Activated naive CD4-positive, alpha-beta T cell treated with anti-CD3 and anti-CD28 coated beads, Interleukin-2, amount 50 U/mL, for 72 hours (primary cell): ENCODE measurements at places on chromosomes 6 and 20.

DNA sequence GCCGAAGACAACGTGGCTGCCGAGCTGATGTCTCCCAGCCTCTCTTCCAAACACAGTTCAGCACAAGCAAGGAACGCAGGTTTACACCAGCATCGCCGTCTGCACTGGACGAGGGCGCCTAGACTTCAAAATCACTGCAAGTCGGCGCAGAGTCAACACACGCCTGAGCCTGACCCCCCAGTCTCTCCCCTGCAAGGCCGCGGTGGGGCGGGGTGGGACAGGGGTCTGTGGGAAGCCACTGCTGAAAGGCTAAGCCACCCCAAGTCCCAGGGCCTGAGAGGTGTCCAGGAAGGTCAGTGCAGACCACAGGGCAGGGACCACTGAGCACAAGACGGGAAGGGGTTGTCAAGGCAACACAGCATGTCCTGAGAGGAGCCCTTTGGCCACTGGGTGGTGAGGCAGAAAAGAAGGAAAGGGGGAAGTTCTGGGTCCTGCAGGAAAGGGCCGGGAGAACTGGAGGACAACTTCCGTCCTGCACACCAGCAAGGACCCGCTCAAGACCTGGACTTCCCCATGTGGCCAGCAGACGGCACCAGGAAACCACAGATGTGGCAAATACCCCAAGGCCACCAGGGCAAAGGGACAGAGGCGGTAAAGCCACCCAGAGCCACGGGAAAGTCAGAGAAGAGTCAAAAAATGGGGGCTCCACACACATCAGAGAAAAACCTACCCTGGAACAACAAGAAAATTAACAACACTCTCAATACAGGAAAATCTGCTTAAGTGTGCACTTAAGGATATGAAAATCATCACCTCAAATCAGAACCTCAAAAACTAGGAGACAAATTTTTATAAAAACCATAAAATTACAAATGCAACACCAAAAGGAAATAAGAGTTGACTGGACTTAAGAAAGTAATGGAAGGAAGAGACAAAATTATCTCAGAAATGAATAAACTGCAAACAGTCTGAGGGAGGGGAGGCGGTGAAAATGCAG lies 84.8 kb downstream of the TAF4 start:
- no peak for DNase-seq

DNA sequence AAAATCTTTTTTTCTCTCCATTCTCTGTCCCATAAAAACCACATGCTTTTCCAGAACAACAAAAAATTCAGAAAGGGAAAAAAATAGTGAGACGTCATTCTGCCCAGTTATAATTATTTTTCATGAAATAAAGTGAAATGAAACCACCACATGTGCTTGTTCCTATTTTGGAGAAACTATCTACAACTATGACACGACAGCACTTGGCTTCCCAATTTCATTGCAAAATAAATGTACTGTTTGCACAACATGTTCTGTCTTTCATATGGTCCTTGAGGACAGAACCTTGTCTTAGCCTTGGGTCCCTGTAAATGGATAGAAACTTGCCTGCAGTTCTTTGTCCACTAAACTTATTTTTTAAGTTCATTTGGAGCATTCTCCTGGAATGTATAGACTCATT lies 5.6 kb upstream of the MAN1A1 start:
- no peak for DNase-seq

GRCh38 chr6:115441651-115442050 lies 619.0 kb downstream of the FRK start:
- DNase-seq: no peak

- DNase-seq: no peak
Measured at GRCh38 chr20:47770935-47771334, 14.3 kb downstream of the SULF2 start.

GRCh38 chr6:13696226-13696625 lies 15.4 kb downstream of the RANBP9 start:
- no peak for DNase-seq

- DNase-seq: no peak
Measured at GRCh38 chr6:1029141-1029540, 282.8 kb upstream of the FOXQ1 start.

- no peak for DNase-seq
Measured at GRCh38 chr6:110897433-110897832, 22.8 kb downstream of the AMD1 start.

DNA sequence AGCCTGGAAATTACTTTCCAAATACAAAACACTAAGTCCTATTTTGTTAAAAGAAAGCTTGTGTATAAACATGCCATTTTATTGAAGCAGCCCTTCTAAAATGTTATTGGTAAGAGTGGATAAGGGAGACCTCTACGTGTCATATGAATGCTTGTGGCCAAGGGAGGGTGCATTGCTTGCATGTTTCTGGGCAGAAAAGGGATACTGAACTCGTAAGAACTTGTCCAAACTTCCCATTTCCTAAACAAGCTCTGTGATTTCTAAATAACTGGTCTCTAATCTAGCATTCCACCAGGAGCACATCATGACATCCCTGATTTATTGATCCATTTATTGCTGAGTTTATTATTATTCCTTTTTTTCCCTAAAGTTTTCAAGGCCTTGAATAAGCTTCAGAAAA lies 474.1 kb downstream of the CD109 start:
- DNase-seq: no peak

GRCh38 chr20:35398660-35399144 lies 13.1 kb downstream of the UQCC1 start:
- DNase-seq: no peak

DNA sequence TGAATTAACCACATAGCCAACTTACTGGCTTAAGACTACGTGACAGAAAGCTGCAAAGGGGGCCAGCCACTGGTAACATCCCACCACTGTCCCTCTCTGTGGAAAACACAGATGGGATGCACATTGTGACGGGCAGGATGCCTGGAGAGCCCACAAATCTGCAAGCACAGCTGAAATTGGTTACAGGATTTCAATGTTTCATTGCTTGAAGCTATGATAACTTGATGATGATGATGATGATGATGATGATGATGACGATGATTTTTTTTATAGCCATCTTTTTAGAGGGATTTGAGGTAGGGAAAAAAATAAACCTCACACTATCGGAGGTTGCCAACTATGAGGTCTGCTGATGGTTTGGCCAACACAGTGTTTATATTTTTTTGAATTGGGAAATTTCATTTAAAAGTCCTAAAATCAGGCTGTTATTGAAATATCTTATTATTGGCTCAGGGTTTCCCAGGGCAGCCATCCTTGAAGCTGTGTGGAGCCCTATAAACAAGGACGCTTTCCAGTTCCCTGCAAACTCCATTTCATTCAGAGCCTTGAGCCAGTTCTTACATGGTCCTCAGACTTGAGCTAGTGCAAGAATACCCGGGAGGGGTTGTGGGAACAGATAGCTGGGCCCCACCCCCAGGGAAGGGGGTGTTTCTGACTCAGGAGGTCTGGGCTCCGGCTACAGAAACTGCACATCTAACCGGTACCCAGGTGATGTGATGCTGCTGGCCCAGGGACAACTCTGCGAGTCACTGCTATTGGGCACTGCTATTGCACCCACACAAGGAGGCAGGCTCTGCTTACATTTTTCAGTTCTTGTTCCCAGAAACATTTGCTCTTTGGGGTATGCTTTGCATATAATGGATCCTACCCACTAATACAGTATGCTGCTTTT lies 27.1 kb downstream of the BCAS1 start:
- DNase-seq: no peak

DNA sequence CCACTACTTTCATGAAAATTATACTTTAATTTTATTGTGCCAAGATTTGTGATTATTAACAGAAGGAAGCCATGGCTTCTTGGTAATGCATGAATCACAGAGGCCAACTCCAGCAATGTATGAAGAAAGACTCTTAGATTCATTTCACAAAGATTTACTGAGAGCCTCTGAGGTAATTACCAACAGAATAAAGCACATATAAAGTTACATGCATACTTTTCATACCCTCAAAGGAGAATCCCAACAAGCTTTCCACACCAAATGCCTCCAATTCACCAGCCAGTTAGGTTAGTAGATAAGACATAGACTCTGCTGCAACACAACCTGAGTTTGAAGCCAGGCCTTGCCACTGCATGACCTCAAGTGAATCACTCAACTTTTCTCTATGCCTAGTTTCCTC lies 41.9 kb downstream of the HBS1L start:
- DNase-seq: no peak

GRCh38 chr6:36613200-36613995 lies 19.2 kb downstream of the SRSF3 start:
- no peak for DNase-seq

DNA sequence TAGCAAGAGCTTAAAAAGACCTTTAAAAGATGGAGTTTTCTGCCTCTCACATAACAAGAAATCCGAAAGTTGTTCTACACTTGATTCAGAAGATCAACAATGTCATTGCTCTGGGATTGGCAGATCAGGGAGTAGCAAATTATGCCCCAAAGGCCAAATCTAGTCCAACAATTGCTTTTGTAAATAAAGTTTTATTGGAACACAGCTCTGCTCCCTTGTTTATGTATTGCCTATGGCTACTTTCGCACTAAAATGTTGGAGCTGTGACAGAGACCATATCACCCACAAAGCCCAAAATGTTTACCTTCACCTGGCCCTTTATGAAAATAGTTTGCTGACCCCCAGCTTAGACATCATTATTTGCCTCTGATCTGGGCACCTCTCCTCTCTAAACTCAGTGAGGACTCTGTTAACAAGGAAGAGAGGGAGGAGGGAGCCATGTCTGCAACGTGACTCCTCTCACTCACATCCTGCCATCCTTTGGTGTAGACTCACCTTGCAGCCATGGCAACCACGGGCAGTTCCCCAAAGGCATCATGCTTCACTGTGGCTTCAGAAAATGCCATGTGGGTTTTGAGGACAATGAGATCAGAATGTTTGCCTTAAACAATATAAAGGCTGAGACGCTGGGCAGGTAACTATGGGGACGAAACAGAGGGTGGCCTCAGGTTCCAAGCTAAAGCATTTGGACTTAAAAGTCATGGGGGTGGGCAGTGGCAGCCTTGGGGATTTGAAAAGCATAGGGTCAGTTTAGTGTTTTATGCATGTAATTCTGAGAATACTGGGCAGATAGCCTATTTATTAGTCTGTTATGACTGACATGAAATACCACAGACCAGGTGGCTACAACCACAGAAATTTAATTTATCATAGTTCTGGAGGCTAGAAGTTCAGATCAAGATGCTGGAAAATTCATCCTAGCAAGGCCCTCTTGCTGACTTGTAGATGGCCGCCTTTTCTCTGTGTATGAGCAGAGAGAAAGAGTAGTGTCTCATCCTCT lies 149.7 kb upstream of the TNFAIP3 start:
- DNase-seq: peak; percentile 64
